ENCODE measurements at places on chromosomes 16 and 17.

DNA sequence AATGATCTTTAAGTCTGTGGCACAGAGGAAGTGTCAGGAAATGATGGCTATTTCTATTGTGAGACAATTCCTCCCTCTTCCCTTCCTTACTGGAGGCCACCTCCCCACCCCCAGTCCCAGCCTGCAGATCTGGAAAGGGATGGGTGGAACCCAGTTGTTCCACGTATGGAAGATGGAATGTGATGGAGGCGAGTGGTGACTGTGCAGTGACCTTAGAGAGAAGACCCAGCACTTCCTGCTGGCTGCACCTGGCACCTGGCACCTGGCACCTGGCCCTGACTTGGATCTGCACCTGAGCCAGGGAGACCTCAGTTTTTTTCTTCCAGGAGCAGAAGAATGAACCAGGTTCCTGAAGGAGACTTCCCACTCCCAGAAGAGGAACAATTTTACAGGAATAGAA lies 33.0 kb upstream of the TMC5 start:
- no peak for DNase-seq

DNA sequence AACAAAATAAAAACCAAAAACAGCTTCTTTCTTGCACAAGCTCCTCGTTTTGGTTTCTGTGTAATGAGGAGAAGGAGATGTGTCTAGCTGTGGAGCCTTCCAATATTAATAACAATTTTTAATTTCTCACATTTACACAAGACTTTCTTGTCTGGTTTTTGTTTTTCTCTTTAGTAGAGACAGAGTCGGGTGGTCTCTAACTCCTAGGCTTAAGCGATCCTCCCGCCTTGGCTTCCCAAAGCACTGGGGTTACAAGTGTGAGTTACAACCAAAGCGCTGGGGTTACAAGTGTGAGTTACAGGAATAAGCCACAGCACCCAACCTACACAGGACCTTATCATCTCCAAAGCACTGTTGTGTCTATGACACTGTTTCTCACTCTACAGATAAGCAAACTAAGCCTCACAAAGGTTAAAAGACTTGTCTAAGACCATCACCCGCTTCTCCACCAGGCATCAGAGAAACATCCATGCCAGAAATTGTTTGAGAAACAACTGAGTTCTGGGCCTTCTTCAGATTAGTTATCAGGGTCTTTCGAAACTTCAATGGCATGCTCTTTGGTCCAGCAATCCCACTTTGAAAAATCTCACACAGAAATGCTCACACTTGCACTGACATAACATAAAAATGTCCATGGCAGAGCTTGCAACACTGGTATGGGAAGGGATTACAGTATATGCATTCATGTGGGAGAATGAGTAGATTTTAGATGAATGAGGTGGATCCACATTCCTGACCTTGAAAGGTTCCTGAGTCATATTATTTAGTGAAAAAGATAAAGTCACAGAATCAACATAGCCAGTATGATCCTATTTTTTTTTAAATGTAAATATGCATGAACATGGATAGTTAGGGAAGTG lies 3.9 kb downstream of the ABAT start:
- no peak for DNase-seq

- DNase-seq, result no peak
Measured at GRCh38 chr17:54194268-54194667, 371.5 kb downstream of the KIF2B start.

GRCh38 chr16:4370570-4371356 lies 885 bp upstream of the VASN start:
- DNase-seq, result no peak

DNA sequence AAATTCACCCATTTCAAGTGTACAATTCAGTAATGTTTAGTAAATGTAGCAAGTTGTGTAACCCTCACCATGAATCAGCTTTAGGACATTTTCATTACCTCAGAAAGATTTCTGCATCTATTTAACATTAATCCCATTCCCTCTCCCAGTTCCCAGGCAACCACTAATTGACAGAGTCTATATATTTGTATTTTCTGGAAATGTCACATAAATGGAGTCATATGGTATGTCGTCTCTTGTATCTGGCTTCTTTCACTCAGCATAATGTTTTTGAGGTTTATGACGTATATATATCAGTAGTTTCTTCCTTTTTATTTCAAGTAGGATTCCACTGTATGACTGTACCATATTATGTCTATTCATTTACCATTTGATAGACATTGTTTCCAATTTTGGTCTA lies 199.8 kb downstream of the CYB561 start:
- DNase-seq, result no peak

- no peak for DNase-seq
Measured at GRCh38 chr17:80762076-80762475, 217.4 kb downstream of the RPTOR start.

DNA sequence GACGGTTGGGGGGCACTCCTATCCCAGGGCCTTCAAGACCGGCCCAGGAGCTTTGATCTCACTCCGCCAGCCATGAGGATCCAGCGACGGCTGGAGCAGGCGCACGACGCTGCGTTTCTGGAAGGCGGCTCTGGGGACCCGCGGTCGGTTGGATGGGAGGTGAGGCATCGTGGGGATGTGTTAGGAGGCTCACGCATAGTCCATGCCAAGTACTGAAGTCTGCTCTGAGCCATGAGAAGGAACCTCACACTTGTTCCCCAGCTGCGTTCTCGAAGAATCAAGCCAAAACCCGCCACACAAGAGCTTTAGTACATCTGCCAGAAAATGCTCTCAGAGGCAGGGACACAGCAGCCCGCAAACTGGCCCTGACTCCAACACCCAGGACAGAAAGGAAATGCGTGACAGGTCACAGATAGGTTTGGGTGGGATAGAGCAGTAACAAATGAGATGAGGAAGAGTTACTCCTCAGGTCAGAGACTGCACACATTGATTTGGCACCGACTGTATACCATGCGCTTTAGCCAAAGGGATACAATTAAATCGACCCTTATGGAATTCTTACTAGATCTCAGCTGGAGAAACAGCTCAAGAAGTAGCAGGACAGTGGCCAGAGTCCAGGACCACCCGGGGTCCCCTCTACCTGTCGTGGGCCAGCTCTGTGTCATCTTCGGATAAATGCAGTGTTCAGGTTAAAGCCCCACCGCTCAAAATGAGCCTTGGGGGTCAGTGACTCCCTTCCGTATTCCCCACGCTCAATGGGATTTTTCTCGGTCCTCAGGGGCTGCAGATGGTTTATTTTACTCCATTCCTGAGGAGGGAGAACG lies 6.7 kb upstream of the GSG1L start:
- no peak for DNase-seq

Data from activated CD4-positive, alpha-beta T cell treated with anti-CD3 and anti-CD28 coated beads for 4 hours (primary cell).